Colonic mucosa (tissue), 4 donors: ENCODE measurements at places on chromosomes 6 and 20.
A peak's percentile ranks its signal among the peaks of the same experiment; 100 is the strongest.

DNA sequence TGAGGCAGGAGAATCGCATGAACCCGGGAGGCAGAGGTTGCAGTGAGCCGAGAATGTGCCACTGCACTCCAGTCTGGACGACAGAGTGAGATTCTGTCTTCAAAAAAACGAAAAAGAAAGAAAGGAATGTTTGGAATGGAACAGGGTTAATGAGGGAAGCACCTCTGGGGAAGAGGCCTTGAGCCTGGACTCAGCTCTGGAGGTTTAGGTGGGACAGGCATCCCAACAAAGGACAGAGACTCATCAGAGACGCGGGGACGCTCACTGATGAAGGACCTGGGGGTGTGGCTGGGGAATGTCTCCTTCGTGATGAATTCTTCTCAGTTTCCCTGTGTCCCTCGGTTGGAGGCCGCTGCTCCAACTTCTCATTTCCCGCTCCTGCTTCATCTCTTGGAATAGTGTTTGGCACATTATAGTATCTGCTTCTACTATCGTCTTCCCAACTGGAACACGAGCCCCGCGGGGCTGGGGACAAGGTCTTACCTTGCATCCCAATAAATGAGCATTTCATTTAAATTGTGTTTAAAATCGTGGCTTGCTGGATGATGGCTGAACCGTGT is 27.6 kb downstream of the KIF25 start:
- no peak for DNase-seq

GRCh38 chr6:166626177-166627032 is 646 bp downstream of the RPS6KA2 start:
- peak; percentile 30 for DNase-seq

DNA sequence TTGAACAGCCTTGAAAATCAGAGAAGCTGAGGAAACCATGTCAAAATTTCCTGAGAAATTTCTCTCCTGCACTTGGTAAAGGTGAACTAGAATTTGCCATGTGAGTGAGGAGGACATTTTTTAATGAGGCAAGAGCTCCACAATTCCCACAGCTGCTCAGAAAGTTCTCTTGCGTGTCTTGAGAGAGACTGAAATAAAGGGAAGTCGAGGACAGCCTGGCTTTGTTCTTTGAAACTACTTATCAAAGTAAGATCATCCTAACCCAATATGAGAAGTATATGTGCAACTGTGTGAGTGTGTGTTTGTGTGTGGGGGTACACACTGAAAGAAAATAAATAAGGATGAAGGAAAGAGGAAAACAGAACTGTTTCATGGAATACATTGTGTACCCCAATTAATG is 163.4 kb downstream of the SLC24A3 start:
- no peak for DNase-seq

DNA sequence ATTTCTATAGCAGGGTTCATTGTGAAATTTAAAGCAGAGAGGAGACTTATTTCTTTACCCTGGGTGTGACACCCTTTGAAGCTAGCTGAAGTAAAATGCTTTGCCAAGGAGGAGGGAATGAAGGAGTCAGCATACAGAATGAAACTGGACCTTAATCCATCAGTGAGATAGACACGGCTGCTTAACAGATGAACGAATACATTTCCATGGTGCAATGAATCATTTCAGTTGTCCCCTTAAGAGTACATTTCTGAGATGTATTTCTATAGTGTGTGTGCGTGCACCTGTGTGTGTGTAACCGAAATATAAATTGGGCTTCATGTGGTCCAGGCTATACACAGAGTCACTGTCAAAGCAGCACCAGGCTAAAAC is 73.8 kb upstream of the CD93 start:
- no peak for DNase-seq

GRCh38 chr20:47785854-47786764 is 828 bp upstream of the SULF2 start:
- peak; percentile 75 for DNase-seq

- DNase-seq: no peak
Observed at GRCh38 chr6:110853754-110854477, 20.7 kb upstream of the AMD1 start.

- DNase-seq: peak; percentile 53
Observed at GRCh38 chr20:53901064-53901463, 169.3 kb downstream of the BCAS1 start.

- DNase-seq: no peak
Observed at GRCh38 chr6:33787346-33787953, 1.5 kb downstream of the LEMD2 start.

DNA sequence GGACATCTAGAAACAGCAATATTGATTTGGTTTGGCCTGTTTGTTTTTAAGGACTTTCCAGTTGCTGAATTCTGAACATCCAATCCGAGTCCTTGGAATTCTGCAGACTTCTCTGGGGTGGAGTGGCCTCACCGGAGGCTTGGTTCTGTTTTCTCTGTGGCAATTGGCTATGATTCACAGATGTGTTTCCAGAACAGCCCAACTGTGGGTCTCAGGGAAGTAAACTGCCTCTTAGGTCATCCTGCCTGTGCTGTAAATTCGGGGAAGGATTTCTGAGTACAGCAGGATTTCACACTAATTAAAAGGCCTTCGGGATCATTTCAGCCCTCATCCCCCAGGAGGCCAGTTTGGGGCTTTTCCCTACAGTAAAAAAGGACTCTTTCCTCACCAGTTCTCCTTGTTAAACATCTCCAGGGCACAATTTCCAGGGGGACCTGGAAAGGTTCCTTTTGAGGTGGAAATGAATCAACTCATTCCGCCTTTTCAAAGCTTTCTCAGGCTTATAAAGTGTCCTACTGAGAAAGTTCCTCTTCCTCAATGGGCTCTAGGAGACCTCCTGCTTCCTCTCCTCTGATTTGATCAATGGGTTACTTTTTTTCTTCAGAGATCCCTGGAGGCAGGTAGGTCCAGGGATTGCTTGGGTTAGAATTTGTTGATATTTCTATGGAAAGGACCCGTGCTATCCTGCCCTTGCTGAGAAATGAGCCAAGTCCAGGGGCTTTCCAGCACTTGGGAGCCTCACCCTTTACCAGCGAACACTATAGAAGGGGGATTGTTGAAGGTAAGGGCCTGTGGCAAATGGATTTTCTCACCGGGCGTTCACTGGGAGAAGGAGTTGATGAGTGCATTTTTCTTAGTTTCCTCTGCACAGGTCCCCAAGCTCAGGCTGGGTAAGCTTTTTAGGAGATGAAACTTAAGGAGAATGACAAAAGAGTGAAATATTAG is 114.6 kb downstream of the CLIC5 start:
- DNase-seq: no peak
